Fibroblast of lung (primary cell): ENCODE measurements at places on chromosomes 1 and 21. TPM values are rescaled to one million over a fixed set of nuclear protein-coding genes. Genes with fewer than 3 reads are reported as not detected.

The EFNA1 gene
- total RNA-seq: 0.26 TPM in 1 of 2 replicates, not detected in the other

The CD5L gene
- total RNA-seq: not detected in 2 replicates

The TNFSF4 gene
- 1.3 and 3.3 TPM in 2 replicates for total RNA-seq

The ZYG11A gene
- 0.50 and 0.77 TPM in 2 replicates for total RNA-seq

The LENEP gene
- total RNA-seq: 0.26 TPM in 1 of 2 replicates, not detected in the other

The GBP3 gene
- 44.9 and 46.0 TPM in 2 replicates for total RNA-seq

The CSF3R gene
- total RNA-seq: under 0.01 and 0.51 TPM in 2 replicates

The STUM gene
- under 0.01 TPM in 1 of 2 replicates, not detected in the other for total RNA-seq

DNA sequence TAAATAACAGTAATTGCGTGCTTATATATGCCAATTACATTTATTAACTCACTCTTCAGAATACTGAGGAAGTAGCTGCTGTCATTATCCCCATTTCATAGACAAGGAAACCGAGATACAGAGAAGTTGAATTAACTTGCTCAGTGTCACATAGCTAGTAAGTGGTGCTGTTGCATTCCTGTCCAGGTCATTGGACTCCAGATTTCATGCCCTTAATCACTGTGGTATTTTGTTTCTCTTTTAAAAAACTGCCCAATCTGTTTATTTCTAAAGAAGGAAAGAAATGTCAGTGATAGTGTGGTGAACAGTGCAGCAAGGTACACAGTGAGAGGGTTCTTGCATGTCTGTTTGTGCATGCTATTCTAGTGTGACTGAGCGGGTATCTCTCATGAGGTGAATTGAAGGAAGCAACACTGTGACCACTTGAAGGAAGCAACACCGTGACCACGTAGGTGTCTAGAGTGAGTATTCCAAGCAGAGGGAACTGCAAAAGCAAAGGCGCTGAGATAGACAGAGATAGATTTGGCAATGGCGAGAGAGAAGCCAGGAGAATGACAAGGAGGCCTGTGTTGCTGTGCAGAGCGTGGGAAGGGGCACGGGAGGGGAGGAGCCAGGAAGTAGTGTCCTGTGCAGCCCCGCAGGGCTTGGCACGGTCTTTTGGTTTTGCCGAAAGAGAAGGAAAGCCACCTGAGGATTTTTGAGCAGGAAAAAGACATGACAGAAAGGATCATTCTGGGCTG is 95.9 kb downstream of the CAMTA1 start:
- no peak for DNase-seq

- no peak for DNase-seq
Measured at GRCh38 chr1:79376106-79376505, 369.6 kb upstream of the ADGRL4 start.

DNA sequence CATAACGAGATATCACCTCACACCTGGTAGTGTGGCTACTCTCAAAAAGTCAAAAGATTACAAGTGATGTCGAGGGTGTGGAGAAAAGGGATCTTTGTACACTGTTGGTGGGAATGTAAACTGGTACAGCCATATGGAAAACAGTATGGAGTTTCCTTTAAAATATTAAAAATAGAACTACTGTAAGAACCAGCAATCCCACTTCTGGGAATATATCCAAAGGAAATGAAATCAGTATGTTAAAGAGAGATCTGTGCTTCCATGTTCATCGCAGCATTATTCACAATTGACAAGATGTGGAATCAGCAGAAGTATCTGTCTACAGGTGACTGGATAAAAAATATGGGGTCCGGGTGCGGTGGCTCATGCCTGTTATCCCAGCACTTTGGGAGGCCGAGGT is 7.6 kb upstream of the PIK3C2B start:
- no peak for DNase-seq

DNA sequence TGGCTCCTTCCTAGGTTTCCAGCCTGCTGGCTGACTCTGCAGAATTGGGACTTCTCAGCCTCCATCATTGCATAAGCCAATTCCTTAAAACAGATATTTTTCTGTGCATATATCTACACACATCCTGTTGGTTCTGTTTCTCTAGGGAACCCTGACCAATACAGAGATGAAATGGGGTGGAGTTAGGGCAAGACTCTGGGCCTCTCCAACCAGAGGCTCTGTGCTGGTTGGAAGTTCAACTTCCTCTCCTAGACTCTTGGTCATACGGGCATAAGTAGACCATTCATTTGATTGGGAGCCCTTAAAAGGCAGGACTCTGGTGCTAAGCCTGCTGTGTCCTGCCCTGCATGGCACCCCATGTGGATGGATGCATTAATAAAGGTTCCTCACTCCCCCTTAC is 55.0 kb downstream of the CNIH3 start:
- DNase-seq: no peak

DNA sequence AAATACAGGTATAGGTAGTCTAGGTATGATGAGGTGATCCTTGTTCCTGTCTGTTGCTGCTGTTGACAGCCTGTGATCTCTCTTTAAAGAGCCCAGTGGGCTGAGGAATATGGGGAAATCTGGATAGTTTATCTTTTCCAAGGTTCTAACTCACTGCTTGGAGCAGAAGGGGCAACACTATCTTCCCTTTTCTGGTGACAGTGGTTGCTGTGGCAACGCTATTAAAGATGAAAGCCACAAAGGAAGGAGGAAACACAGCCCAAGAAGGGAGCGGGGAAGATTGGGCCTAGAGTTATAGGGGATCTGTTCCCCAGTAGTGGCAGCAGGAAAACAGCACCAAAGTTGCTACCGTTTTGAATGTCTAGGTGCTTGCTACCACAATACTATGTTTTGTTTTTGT is 8.8 kb downstream of the PCP4L1 start:
- DNase-seq: no peak

DNA sequence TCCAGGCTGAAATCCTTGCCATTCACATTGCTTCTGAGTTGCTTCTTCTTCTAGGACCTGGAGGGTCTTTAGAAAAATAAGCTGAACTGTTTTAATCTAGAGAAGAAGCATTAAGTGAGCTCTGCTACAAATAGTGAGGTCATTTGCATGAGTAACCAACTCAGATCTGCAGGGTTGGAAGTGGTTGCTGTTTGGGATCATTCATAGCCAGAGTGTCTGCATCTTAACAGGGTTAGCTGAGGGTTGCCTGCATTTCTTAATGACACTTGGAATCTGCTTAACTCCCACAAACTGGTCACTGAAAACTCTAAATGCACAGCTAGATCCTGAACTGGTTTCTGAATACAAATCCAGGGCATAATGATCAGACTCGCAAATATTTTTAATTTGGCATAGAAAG is 9.9 kb downstream of the CNIH3 start:
- peak; percentile 86 for DNase-seq

DNA sequence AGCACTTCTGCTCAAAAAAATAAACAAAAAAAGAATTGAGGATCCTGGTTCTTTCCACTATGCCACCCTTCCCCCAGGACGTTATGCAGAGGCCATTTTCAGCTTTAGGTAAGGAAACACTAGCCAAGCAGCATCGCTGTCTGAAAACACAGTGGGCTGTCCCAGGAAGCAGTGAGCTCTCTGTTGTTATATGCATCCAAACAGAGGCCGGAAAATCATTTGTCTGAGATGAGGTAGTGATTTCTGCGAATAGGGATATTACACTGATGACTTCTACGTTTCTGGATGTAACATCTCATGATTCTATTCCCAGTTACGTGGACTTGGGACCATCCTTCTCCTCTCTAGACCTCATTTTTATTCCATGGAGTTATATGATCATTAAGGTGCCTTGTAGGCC is 137.2 kb downstream of the OMA1 start:
- DNase-seq: no peak

GRCh38 chr1:226575739-226576378 is 27.3 kb downstream of the STUM start:
- DNase-seq: no peak

- no peak for DNase-seq
Measured at GRCh38 chr1:49622877-49623276, 400.9 kb downstream of the AGBL4 start.

DNA sequence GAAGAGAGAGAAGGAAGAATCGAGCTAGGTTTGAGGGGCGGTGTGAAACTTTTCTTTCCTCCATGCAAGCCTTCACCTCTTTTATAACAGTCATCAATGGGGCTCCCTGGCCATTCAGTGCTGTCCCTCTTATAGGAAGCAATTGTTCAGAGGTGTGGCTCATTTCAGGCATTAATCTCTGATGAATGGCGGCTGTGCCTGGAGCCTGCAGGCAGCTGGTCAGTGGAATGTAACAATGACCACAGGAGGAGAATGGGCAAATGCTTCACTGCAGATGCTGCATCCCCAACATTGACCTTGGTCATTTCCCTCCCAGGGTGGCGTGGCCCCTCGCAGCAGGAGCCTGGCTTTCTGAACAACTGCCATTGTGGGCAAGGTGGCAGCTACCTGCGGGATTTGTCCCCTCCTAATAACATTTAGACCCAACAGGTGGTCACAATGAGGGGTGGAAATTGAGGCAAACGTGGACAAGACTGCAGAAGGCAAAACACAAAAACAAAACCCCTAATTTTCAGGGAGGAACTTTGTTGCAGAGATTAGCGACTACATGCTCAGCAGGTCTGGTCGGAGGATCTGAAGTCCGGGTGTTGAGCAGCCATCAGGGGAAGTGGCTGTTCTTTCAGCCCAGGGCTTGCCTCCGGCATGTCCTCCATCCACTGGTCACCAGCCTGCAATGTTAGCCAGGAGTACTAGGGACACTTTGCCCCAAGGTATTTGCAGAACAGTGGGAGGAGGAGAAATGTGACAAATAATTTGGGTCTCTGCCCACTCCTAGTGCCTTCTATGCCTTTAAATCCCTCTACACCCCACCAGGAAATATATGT is 97.3 kb upstream of the PAXBP1 start:
- DNase-seq: no peak

DNA sequence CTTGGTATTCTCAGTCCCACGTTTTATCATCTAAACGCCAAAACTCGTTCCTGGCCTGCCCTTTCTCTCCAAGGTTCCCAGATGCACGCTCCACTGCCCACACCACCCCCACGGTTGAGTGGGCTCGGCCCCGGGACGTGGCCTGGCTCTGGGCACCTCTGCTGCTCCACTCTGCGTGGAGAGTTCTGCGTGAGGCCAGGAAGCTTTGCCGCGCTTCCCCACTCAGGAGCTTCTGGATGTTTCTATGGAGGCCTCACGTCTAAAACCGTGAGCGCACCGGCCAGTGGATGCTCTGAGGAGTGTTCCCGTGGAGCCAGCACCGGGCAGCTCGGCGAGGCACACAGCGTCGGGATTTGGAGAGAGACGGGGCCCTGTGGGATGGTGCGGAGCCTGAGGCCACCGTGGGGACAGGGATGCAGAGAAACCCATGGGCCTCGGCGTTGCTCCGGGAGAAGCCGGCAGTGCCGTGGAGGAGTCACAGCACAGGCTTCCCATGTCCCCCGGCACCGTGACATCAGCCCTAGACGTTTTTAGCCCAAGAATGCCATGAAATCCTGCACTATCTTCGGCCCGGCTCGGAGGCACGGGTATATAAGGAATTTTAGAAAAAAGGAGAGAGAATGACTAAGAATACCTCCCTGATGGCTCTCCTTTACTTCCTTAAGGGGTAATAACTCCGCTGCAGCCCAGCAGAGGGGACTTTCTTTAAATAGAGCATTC is 125.9 kb downstream of the PRDM16 start:
- no peak for DNase-seq

- no peak for DNase-seq
Measured at GRCh38 chr1:67429528-67430357, 459 bp downstream of the SERBP1 start.

- DNase-seq: no peak
Measured at GRCh38 chr1:235015291-235015985, 113.2 kb downstream of the TOMM20 start.

- DNase-seq: peak; percentile 25
Measured at GRCh38 chr1:197486946-197487345, 218.9 kb downstream of the CRB1 start.

DNA sequence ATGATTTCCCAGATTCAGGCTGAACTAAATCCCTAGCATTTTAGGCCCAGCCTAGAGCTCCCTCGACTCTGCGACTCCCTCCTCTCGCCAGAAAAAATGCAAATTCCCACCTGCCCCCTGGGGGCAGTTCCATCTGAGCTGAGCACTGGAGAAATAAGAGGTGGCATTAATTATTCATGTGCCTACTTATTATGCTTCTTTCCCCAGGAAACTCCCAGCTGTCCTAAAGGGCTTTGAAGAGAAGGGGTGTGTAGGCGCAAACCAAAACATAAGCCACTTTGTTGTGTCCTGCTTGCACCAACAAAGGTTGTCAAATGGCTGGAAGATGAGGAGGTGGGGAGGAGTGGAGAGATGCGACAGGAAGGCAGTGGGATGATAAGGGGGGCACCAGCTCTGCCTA is 41.4 kb upstream of the GOLT1A start:
- DNase-seq: no peak

- no peak for DNase-seq
Measured at GRCh38 chr1:19338323-19338762, 26.2 kb downstream of the SLC66A1 start.

- DNase-seq: peak; percentile 19
Measured at GRCh38 chr1:90730243-90731022, 13.3 kb upstream of the BARHL2 start.

GRCh38 chr1:35605071-35605866 is 32.2 kb downstream of the TFAP2E start:
- DNase-seq: peak; percentile 35

DNA sequence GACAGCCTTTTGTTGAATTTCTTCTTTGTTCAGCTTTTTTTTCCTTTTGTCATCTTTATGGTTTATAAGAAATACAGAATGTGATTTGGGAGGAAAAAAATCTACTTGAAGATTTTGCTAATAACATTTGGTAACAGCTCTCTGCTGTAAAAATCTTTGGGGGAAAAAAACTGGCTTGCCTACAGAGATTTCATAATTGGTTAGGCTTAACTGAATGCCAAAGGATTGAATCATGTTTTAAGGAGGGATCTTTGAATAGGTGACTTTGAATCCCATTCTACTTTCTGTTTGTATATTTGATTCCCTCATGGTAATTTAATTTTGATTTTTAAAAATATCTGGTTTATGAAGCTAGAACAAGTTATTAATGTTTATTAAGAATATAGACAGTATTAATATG is 3.2 kb downstream of the BTF3L4 start:
- DNase-seq: peak; percentile 57
